ENCODE measurements at places on chromosomes 6 and 20.

- DNase-seq = peak; percentile 89
These were observed 116.6 kb downstream of the RNF144B start for GRCh38 chr6:18503593-18504231.

GRCh38 chr6:1004885-1005630 is 306.8 kb upstream of the FOXQ1 start:
- DNase-seq = no peak

DNA sequence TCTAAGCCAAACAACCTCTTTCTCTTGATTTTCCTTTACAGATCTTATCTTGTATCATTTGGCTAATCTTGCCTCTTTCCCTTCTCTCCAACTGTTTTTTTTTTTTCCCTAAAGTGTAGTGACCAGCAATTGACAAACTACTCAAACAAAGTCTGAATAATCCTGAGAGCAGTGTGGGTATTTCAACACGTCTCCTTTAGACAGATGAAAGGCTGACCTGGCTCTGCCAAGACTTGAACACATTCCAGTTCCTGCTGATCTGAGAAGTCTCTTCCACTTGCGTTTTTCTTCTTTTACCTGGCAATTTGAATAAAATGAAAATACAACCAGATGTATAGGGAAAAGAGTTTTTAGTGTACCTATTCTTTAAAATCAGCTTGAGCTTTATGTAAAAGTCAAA is 168.4 kb downstream of the GJA10 start:
- DNase-seq = no peak

- DNase-seq = no peak
These were observed 43.1 kb downstream of the GNAS start for GRCh38 chr20:58895448-58896180.

DNA sequence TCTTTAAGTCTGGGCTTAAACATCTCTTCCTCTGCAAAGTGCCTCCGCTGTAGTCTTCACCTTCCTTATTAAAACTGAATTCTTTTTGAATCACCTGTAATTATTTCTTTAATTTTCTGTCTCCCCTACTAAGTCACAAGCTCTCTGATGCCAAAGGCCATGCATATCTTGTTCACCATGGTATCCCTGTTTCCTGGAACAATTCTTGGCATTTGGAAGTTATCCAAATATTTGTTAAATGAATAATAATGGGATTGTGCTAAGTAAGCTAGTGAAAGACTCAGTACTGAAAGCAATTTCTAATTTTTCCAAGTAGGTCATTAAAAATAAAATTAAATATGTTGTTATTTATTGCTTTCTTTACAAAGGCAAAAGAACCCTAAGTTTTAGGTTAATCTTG is 12.2 kb downstream of the SNAP91 start:
- no peak for DNase-seq

DNA sequence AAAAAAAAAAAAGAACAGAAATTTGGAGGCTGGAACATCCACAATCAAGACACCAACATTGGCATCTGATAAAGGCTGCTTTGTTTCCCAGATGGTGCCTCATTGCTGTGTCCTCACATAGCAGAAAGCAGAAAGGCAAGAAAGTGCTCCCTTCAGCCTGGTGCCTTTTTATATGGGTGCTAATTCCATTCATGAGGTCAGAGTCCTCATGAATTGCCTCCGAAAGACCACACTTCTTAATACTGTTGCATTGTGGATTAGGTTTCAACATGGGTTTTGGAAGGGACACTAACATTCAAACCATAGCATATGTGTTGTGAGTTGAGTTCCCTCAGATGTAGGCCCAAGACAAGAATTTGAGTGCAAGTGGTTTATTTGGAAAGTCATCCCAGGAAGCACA is 8.0 kb upstream of the C20orf202 start:
- no peak for DNase-seq

DNA sequence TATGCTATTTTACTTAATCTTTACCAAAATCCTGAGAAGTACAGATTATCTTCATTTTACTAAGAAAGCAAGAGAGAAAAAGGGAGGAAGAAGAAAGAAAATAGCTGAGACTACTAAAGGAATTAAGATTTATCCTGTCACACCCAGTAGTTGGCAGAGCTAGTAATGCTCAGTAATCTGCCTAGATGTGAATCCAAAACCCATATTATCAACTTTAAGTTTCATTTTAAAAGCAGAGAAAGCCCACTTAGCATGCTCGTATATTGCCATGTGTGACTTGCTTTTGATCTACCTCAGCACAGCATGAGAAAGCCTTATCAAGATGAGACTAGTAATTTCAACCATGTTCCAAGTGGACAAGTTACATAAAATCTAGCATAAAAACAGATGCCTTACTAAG is 451.5 kb downstream of the TENT5A start:
- no peak for DNase-seq
